Immature natural killer cell (primary cell): ENCODE measurements at places on chromosomes 5 and 9.

GRCh38 chr5:76927961-76928360 is 24.9 kb upstream of the CRHBP start:
- DNase-seq: no peak

DNA sequence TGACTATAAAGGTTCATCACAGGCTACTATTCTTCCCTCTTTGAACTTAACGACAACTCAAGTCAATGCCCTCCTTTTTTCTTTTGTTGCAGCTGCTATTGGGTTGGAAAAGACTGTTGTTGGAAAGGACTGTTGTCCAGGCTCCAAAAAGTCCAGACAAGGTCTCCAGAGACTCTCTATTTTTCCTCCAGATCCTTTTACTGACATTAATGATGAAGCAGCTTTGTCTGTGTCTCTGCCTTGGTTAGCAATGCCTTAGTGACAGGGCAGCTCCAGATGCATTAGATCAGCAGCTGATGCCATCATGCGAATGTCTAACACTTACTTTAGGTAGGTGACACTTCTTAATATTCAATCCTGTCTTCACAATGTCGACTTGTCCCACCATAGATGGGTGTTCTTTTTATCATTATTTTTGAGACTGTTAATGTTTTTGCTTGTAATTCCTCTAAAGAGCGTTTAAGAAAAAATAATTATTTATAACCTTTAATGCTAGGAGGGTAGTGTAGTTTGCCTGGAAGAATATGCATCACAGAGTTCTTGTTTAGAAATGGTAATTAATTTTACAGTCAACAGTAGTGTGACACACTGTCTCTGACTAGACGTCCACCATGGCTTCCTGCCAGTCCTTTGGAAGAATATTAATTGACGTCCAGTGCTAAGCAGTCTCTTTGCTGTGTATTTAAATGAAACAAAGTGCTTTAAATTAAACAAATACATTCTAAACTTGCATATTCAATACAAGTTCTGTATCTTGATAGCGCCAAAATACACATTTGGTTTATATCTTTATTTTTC is 492.2 kb downstream of the NR2F1-AS1 start:
- no peak for DNase-seq

- DNase-seq: peak; percentile 94
Observed at GRCh38 chr9:133133681-133134387, 12.8 kb upstream of the RALGDS start.

DNA sequence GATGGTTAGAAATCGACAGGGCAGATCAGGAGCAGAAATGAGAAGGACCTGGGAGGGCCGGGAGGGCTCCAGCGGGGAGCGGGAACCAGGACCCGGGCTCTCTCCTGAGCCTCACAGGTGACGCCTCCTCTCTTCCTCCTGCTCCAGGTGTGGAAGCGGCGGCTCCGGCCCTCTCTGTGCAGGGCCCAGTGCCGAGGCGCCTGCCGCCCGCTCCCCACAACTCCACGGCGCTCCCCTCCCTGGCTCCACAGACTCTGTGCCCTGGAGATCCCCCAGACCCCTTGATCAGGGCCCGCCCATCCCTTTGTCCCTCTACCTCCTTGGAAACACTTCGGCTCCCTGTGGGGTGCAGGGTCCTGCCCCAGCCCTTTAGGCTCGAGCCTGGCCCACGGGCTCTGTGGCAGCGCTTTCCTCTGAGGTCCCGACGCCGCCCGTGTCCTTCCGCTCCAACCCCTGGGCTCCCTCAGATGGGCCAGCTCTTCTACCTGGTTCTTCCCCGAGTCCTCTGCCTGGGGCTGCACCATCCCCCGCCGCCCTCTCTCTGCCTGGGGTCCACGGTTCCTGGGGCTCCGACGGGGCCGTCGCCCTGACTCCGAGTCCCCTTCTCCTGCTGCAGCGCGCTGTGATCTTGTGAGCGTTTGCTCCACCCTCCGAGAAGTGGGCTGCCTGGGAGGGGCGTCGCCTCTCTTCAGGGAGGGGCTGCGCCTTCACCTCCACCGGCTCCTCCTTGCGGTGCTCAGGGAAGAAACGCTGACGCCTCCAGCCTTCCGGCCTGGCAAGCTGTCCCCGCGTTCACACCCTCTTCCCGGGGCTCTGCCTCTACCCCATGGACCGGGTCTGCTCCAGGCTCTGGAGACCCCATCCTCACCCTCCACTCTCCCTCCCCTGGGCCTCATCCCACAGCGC is 22.4 kb upstream of the SLC6A3 start:
- DNase-seq: no peak

DNA sequence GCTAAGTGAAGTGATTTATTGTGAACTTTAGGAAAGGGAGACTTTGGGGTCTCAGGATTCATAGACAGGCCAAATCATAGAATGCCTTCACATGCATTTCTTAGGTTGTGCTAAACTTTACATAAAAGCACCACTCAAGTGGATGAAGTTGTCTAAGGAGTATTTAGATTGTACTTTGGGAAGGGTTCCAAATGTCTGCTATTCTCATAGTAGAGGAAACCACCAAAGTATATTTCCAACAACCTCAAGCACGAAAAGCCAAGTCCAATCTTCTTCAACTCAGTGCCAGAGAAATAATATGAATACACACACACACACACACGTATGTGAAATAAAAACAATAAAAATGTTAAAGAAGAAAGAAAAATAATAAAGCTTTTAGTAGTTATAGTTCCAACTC is 41.8 kb downstream of the ENC1 start:
- DNase-seq: no peak

DNA sequence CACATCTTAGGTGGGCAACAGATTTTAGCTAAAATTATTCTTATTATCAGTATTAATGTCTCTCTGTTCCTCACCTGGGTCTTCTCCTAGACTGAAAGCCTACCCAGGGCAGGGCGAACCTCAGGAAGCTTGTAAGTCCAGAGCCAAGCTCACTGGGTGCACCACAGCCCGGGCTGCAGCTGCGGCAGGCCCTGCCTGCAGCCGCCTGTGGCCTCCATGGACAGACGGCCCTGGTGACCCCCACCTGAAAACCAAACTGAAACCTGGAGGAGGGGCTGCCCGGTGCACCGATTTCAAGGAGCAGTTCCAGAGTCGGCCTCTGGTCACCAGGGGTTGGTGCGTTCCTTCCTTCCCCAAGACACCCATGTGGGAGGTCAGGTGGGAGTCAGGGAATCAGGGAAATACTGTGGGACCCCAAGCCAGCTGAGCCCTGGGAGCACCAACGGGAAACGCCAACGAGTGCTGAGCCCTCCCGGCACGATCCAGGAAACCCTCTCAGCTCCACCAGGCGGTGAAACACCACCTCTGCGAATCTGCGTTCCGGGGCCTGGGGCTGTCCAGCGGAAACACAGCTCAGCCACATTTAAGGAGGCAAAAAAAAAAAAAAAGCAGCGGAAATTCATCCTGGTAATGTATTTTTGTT is 68.6 kb upstream of the PPP1R26 start:
- DNase-seq: no peak

GRCh38 chr9:137606005-137606621 is 627 bp downstream of the ARRDC1 start:
- no peak for DNase-seq
